NCI-H2029 treated with DMSO at 0.1 percent for 48 hours (cell line): ENCODE measurements at places on chromosomes 13 and 19.

- no peak for DNase-seq
Measured at GRCh38 chr13:21063031-21063430, 1.6 kb upstream of the LATS2 start.

DNA sequence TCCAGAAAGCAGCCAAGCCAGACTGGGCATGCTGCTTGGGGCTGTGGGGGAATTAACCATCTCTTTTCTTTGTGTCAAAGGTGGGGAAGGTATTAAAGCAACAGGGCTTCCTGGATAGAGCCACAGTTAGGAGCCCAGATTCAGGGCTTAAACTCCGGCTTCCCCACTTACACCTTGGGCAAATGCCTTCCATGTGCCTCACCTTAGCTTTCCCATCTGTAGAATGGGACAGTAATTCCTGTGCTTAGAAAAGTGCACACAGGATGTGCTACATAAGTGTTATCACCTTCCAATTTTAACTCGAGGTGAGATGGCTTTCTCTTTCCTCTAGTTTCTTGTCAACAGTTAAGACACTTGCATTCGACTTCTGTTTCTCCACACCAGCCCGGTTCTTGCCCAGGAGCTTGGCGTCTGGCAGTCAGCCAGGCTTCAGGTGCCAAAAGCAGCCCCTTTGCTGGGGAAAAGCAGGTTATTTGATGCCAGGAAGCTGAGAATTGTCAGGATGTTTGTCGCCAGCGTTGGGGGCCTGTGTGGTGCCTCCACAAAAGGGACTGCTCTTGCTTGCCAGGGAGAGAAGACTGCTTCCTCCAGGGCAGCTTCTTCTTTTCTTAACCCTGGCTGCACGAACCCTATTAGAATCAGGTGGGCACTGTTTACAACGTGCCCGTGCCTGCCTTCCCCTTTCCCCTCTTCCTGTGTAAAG lies 79.2 kb downstream of the SIPA1L3 start:
- peak; percentile 49 for DNase-seq

- no peak for DNase-seq
Measured at GRCh38 chr19:48625891-48626327, 6.6 kb downstream of the SPHK2 start.

DNA sequence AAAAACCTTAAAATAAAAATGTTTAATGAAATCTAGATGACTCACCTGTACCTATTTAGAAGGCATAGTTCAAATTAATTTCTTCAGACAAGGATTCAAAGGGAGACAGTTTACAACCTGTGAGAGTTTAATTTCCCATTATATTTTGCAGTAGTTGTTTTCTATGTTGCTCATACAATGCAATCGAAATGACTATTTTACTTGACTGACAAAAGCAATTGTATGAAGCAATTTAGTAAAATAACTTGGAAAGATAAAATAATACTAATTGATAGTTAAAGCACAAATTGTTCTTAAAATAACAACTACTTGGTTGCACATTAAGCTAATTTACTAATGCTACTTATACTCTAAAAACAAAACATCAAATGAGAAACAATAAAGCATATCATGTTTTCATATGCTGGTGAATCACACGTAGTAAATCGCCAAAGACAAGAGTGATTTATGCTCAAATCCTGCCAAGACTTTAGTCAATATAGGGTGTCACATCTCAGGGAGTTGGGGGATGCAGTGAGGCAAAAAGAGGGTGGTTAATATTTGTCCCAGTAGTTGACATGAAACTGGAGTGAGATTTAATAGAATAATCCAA lies 6.4 kb downstream of the DACH1 start:
- DNase-seq, result no peak

GRCh38 chr13:49939321-49939720 lies 3.2 kb upstream of the SPRYD7 start:
- DNase-seq, result no peak

GRCh38 chr13:77519808-77520207 lies 15.7 kb upstream of the SCEL start:
- DNase-seq, result no peak

GRCh38 chr13:75299913-75300862 lies 181.8 kb downstream of the TBC1D4 start:
- no peak for DNase-seq
